RKO (cell line): ENCODE measurements at places on chromosomes 7 and 10.

- DNase-seq: peak; percentile 48
These were observed 623.1 kb upstream of the MGMT start for GRCh38 chr10:128843972-128844371.

GRCh38 chr10:132360766-132361447 is 28.9 kb downstream of the LRRC27 start:
- DNase-seq: peak; percentile 28

- no peak for DNase-seq
These were observed 9.5 kb upstream of the AUTS2 start for GRCh38 chr7:69588773-69589172.

- DNase-seq: no peak
These were observed 6.1 kb downstream of the SMARCD3 start for GRCh38 chr7:151242159-151243044.

DNA sequence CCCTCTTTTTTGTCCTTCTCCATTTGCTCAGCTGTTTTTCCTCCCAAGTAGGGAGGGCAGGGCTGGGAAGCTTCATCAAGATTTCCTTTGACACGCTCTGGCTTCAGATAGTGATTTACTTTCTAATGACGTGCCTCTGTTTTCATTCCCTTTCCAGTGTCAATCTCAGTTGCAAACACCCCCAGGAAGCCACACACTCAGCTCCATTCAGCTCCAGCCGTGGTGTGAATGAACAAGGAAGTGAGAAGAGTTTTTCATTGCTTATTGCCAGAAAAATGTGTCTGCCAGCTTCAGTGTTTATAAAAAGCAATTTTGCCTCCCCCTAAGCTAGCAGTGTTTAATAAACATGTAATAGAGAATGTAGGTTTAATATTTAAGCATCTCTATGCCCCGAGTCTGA is 108.7 kb upstream of the DPP6 start:
- DNase-seq: no peak

DNA sequence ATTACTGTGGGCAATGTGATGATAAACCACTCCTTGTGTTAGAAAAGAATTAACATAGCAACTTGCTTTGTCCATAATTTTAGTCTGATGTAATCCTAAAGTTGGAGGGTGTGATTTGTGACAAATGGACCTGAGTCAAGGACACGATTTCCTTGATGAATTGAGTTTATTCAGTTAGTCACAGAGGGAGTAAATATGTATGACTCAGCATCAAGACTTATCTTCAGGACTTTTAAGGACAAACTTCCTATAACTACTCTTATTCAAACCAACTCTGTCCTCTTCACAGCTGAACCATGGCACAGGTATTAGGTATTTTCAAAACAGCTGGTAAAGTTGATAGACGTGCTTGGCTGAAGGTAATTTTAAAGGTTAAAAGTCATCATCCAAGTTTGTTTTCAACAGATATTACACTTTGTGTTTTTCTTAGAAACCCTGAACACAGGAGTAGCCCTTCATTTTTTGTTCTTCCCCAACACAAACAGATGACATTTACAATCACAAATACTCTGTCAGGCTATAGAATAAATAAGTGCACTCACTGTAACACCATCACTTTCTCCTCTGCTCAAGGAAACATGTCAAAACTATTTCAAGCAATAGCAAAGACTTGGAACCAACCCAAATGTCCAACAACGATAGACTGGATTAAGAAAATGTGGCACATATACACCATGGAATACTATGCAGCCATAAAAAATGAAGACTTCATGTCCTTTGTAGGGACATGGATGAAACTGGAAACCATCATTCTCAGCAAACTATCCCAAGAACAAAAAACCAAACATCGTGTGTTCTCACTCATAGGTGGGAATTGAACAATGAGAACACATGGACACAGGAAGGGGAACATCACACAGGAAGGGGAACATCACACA is 54.5 kb downstream of the COA1 start:
- peak; percentile 99 for DNase-seq

GRCh38 chr7:73366127-73366526 is 38.2 kb downstream of the FKBP6 start:
- no peak for DNase-seq

GRCh38 chr7:82985144-82985802 is 177.4 kb downstream of the PCLO start:
- DNase-seq: no peak

DNA sequence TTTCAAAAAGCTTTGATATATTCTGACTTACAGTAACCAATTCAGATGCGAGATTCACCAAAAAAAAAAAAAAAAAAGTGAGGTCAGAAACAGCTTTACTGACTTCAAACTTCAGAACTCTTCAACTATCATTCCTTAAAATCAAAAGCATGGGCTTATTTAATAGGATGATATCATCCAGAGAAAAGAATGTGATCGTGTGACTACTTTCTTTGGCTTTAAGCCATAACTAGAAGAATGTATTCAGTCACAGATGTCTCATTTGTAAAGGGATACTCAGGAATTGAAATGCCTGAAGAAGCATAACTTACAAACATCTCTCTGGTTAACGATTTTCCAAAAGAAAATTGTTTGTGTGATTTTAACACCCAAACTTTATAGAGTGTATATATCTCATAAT is 11.5 kb downstream of the TPK1 start:
- DNase-seq: peak; percentile 88

GRCh38 chr7:144730224-144730623 is 105.6 kb downstream of the TPK1 start:
- no peak for DNase-seq

- DNase-seq: no peak
These were observed 1.4 kb downstream of the HYAL4 start for GRCh38 chr7:123846217-123846891.

- DNase-seq: peak; percentile 60
These were observed 2.2 kb downstream of the GLUD1 start for GRCh38 chr10:87092376-87092860.

DNA sequence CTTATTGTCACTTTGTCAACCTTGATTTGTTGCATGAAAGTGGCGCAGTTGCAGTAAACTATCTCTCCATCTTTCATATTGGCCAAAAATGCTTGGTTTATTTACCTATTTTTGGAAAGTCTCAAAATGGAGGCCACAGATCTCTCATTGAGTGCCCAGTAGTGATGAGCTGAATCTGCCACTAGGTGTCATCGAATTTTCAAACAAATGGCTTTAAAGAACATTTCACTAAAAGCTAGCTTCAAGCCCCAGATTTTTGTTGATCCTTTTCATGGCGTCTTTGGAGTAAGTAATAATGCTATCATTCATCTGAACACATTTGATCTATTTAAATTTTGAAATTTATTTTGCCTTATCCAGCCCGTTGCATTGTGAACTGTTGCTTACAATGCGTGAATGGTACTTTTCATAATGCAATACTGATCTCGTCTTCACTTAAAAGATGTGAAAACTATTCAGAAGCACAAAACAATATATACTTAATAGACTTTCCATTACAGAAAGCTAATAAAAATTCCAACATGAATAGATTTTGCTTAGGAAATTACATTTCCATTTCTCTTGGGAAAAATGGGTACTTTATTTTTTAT is 236.2 kb downstream of the DNAJB9 start:
- peak; percentile 59 for DNase-seq

GRCh38 chr10:122139627-122140170 is 131.4 kb upstream of the BTBD16 start:
- no peak for DNase-seq

GRCh38 chr7:37216923-37217322 is 231.7 kb downstream of the ELMO1 start:
- DNase-seq: no peak

DNA sequence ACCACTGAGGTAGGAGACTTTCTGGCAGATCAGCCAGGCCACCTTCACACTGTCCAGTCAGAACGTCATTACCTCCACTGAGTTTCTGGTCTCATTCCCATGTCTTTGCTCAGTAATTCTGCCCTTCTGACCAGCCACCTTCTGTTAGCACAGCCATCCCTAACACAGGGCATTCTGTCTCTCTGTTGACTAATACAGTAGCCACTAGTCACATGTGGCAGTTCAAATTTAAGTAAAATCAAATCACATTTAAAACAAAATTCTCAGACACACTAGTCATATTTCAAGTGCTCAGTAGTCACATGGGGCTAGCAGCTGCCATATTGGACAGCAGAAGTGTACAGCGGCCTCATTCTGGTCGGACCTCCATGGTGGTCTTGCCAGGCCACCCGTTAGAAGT is 7.4 kb downstream of the CPSF4 start:
- DNase-seq: peak; percentile 49

- no peak for DNase-seq
These were observed 26.1 kb upstream of the GRID1 start for GRCh38 chr10:86392723-86393094.

- no peak for DNase-seq
These were observed 17.0 kb upstream of the CASD1 start for GRCh38 chr7:94492601-94493000.

GRCh38 chr10:112229901-112230300 is 46.3 kb upstream of the GPAM start:
- DNase-seq: no peak
